Activated CD8-positive, alpha-beta memory T cell treated with anti-CD3 and anti-CD28 coated beads for 1 hour (primary cell): ENCODE measurements at places on chromosomes 2 and 18.

GRCh38 chr18:9614401-9615279 lies at the start of gene PPP4R1:
TSS of gene PPP4R1 (minus strand) at chr18:9614559. CDS start at chr18:9614484, 75 bp downstream.
- DNase-seq, result peak; percentile 11

GRCh38 chr2:150046211-150046610 lies 441.3 kb downstream of the RND3 start:
- DNase-seq, result no peak

DNA sequence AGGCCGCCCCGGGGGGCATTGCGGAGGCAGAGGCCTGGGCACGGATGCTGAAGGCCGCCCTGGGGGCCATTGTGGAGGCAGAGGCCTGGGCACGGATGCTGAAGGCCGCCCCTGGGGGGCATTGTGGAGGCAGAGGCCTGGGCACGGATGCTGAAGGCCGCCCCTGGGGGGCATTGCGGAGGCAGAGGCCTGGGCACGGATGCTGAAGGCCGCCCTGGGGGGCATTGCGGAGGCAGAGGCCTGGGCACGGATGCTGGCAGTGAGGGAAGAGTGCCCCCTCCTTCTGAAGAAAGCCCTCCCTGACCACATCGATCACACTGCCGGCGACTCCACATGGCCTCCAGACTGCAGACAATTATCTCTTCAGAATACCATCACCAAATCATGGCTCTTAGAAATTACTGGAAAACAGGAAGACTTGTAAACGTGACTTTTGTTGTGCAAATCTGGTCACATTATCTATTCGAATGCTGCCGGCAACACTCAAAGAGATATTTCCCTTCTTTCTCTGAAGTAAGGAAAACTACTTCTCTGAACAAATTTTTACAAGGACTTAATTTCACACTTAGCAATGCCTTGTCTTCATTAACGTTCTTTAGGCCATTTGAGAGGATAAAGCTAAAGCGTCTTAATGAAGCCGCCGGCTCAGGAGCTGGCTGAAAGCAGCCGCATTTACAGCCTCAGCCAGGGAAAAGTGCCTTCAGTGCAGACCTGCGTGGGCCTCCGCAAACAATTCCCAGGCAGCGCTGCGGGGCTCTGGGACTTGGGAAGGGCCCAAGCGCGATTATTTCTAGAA lies 18.1 kb upstream of the SNTG2 start:
- DNase-seq, result no peak

GRCh38 chr2:42752314-42752713 lies 11.6 kb downstream of the OXER1 start:
- DNase-seq, result no peak
